ENCODE measurements at places on chromosomes 6 and 20.

GRCh38 chr20:46774943-46775560 is 65.6 kb downstream of the SLC2A10 start:
- no peak for DNase-seq

- no peak for DNase-seq
Observed at GRCh38 chr6:37535428-37535758, 35.7 kb upstream of the CCDC167 start.

- no peak for DNase-seq
Observed at GRCh38 chr20:22686097-22686496, 101.7 kb upstream of the FOXA2 start.

DNA sequence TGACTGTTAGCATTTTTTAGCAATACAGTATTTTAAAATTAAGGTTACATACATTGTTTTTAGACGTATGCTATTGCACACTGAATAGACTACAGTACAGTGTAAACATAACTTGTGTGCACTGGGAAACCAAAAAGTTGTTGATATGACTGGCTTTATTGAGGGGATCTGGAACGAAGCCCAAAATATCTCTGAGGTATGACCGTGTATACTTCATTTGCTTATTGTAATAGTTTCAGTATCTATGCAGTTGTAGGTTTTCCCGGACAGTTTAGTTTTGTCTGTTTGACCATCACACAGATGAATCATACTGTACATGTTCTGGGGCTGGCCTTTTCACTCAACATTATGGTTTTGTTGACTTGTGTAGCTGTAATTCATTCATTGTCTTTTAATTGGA is 6.9 kb upstream of the ZBTB12 start:
- no peak for DNase-seq

- no peak for DNase-seq
Observed at GRCh38 chr20:37407019-37407566, 61.2 kb downstream of the SRC start.

GRCh38 chr6:71887006-71887743 is 825 bp downstream of the RIMS1 start:
- no peak for DNase-seq

DNA sequence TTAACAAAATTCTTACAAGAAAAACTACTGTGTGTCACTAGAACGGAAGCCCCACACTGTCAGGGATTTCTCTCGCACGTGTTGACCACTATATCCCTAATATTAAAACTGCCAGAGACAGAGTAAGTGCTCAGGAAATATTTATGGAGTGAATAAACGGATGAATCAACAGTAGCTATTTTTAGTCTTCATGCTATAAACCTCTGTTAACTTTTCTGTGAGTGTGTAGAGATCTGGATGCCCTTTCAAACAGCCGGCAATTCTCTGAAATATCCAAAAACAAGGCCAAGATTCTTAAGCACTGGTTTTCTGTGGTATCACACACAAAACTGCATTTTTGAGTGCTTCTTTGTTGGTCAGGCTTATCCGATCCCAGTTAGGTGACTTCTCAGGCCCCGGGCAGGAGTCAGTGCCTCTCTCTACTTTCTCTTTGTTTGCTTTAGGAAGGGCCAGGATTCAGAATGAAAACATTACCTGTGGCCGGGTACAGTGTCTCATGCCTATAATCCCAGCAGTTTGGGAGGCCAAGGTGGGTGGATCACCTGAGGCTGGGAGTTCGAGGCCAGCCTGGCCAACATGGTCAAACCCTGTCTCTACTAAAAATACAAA is 15.7 kb downstream of the ATP9A start:
- no peak for DNase-seq

GRCh38 chr6:25279748-25280343 is 672 bp downstream of the CARMIL1 start:
- no peak for DNase-seq

DNA sequence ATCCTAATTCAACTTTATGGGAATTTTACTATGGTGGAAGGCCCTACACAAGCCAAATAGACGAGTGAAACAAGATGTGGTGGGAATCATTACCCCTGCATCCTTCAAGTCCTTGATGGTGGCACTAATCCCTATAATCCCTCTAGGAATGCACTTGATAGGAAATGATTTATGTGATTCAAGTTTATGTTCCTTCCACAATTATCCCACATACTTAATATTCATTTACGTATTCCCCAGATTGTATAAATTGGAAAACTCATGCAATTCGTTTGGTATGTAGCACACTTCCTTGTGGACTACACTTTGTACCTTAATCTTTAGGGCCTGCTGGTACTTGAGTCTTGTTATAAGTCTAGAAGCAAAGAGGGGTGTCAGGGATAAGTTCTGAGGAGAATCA is 40.8 kb downstream of the PKIB start:
- DNase-seq: no peak

DNA sequence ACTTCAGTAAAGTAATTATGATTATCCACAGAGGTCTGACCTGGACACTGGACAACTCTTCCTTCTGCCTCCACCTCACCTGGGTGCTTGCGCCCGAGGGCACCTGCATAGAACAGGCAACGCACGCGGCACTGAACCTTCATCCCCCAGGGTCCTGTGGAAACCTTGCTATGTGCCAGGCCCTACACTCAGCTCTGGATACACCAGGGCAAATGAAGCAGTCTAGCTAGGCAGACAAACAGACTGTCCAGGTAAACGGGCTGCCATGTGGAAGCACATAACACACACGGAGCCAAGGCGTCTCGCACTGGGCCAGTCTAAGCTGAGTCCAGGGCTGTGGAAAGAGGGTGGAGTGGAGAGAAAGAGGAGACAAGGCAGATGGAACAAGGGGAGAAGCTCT is 109.3 kb upstream of the AFDN start:
- no peak for DNase-seq

- DNase-seq: peak; percentile 60
Observed at GRCh38 chr6:151240036-151240685, 394 bp downstream of the AKAP12 start.

GRCh38 chr6:4446982-4447381 is 311.6 kb upstream of the ECI2 start:
- no peak for DNase-seq

DNA sequence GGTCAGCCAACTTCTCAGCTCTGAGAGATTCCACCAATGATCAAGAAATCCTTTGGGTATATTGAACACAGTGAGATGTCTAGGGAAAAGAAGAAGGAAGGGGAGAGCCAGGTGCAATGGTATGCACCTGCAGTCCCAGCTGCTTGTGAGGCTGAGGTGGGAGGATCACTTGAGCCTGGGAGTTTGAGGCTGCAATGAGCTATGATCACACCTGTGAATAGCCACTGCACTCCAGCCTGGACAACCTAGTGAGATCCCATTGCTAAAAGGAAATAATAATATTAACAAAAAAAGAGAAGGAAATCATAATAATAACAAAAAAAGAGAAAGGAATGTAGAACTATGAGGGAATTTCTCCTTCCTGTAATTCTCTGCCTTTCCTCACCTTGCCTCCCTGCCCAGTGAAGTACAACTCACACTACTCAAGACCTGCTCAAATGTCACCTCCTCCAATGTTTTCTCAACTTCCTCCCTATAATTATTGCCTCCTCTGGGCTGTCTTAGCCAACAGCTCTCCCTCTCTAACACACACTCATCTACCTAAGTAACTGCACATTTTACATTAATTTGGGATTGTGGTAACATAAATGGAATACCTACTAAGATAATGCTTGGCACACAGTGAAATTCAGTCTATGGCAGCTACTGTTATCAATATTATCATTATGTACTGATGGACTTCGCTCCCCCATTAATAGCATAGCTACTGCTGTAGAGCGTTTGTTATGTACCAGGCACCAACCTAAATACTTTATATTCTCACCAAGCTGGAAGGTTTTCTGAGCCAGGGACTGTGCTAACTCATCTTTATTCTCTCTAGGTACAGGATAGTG is 103.6 kb downstream of the KIF13A start:
- DNase-seq: no peak

All from erythroblast (primary cell).